ENCODE measurements at places on chromosomes 16 and 17. TPM values are rescaled to one million over a fixed set of nuclear protein-coding genes. Genes with fewer than 3 reads are reported as not detected.

- H3K4me1 ChIP-seq = peaks cover 80% of the 10 kb centered on the region
- peaks cover 67% of the 10 kb centered on the region for H3K36me3 ChIP-seq
- no peaks in the 10 kb centered on the region for H3K27me3 ChIP-seq
- peak; percentile 97 for DNase-seq
Measured at GRCh38 chr16:2035431-2036199, 8.9 kb downstream of the NHERF2 start.

The ZNF18 gene
- 8.4 TPM for total RNA-seq

DNA sequence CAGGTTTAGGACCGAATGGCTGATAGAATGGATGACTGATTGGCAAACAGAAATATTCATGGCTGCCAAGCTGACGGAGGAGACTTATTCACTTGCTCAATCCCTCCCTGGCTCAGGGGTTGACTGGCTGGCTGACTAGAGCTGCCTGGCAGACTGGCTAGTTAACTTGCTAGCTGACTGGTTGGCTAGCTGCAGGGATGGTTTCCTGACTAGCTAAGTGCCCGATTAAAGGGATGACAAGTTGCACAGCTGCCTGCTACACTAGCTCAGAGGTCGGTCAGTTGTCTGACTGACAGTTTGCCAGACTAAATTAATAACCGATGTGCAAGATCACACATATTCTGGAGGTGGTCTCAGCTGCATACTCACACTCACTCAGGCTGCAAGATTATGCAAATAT is 1208.4 kb upstream of the CDH8 start:
- no peaks in the 10 kb centered on the region for H3K4me1 ChIP-seq
- no peaks in the 10 kb centered on the region for H3K36me3 ChIP-seq
- H3K27me3 ChIP-seq = no peaks in the 10 kb centered on the region
- no peak overlapping the region for H3K27ac ChIP-seq

- H3K36me3 ChIP-seq = no peaks in the 10 kb centered on the region
- H3K27me3 ChIP-seq = no peaks in the 10 kb centered on the region
- H3K27ac ChIP-seq = peak overlapping the region; percentile 85
- H3K4me1 ChIP-seq = peaks cover 33% of the 10 kb centered on the region
- DNase-seq = peak; percentile 80
Measured at GRCh38 chr16:82699711-82700495, 73.1 kb downstream of the CDH13 start.

GRCh38 chr17:34249478-34249877 is 5.6 kb upstream of the CCL2 start:
- DNase-seq = no peak
- no peaks in the 10 kb centered on the region for H3K27me3 ChIP-seq
- no peaks in the 10 kb centered on the region for H3K36me3 ChIP-seq
- peak overlapping the region; percentile 53 for H3K27ac ChIP-seq
- H3K4me1 ChIP-seq = peaks cover 80% of the 10 kb centered on the region

GRCh38 chr17:39071573-39071972 is 79.9 kb downstream of the PLXDC1 start:
- no peak for DNase-seq
- H3K4me3 ChIP-seq = no peak overlapping the region
- H3K27me3 ChIP-seq = peaks cover 15% of the 10 kb centered on the region

GRCh38 chr16:53022374-53022773 is 30.3 kb downstream of the CHD9NB start:
- H3K27ac ChIP-seq = no peak overlapping the region
- peak; percentile 30 for DNase-seq
- H3K36me3 ChIP-seq = no peaks in the 10 kb centered on the region

The KRT20 gene
- total RNA-seq = not detected

DNA sequence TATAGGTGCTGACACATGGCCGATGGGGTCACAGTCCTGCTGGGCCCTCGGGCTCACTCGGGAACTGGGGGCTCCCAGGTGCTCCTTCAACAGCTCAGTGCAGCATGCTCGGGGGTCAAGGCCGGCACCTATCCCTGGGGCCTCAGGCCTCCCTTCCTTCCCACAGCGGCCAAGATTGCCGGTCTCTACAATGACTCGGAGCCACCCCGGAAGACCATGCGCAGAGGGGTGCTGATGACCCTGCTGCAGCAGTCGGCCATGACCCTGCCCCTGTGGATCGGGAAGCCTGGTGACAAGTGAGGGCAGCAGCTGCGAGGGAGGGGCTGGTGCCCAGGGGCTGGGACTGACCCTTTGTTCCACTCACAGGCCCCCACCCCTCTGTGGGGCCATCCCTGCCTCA is 6.9 kb downstream of the SULT1A2 start:
- DNase-seq = no peak
- H3K27ac ChIP-seq = no peak overlapping the region
- no peak overlapping the region for H3K4me3 ChIP-seq
- peaks cover 26% of the 10 kb centered on the region for H3K36me3 ChIP-seq
- H3K4me1 ChIP-seq = peaks cover 6% of the 10 kb centered on the region

DNA sequence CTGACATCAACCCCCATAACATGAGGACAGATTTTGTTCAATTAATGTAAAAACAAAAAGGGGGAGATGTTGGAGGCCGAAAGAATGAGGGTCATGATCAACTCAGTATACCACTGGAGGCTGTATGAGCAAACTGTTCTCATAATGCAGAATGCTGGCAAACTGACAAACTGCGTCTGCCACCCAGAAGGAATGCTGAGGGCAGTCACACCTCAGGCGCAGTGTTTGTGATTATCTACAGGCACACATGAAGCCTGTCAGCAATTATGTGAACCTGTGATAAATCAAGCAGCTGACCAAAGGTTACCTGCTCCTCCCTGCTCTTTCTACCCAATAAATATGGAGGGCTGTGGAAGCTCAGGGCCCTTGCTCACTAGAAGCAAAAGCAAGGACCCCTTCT is 27.3 kb downstream of the CD300LG start:
- 0 out of 2 replicates have a peak, but pooled peaks cover 8% of the 10 kb centered on the region for H3K27me3 ChIP-seq
- H3K36me3 ChIP-seq = no peaks in the 10 kb centered on the region
- H3K4me3 ChIP-seq = no peak overlapping the region
- H3K27ac ChIP-seq = no peak overlapping the region

DNA sequence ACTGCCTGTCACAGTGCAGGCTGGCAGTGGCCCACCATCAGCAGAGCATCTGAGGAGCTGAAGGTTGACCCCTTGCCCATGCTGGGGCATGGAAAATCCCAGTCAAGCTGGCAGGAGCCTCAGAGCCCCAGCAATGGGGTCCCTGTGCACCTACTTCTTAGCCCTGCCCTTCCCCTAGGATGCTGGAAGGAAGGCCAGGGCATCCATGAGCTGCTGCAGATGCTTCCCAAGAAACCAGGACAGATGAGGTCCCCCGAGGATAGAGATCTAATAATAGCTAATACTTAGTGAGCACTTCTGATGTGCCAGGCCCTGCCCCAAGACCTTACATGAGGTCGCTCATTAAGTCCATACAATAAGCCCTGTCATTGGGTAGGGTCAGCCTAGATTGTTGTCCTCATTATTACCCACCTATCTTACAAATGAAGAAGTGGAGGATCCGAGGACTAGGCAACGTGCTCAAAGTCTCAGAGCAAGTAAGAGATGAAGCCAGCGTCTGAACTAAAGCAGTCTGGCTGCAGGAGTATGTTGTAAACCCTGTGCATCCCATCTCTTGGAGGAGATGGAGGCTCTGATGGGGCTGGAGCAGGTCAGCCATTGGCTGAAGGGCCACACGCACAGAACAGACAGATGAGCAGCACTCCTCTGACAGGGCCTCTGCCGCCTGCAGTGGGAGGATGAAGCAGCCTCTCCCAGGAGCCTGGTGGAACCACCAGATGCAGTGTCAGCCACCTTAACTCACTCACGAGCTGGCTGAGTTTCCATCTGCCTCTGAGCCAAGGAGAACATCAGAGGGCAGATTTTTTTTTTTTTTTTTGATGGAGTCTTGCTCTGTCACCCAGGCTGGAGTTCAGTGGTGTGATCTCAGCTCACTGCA is 175.4 kb downstream of the WSCD1 start:
- no peaks in the 10 kb centered on the region for H3K36me3 ChIP-seq
- no peak overlapping the region for H3K4me3 ChIP-seq
- H3K27ac ChIP-seq = no peak overlapping the region
- no peak for DNase-seq

DNA sequence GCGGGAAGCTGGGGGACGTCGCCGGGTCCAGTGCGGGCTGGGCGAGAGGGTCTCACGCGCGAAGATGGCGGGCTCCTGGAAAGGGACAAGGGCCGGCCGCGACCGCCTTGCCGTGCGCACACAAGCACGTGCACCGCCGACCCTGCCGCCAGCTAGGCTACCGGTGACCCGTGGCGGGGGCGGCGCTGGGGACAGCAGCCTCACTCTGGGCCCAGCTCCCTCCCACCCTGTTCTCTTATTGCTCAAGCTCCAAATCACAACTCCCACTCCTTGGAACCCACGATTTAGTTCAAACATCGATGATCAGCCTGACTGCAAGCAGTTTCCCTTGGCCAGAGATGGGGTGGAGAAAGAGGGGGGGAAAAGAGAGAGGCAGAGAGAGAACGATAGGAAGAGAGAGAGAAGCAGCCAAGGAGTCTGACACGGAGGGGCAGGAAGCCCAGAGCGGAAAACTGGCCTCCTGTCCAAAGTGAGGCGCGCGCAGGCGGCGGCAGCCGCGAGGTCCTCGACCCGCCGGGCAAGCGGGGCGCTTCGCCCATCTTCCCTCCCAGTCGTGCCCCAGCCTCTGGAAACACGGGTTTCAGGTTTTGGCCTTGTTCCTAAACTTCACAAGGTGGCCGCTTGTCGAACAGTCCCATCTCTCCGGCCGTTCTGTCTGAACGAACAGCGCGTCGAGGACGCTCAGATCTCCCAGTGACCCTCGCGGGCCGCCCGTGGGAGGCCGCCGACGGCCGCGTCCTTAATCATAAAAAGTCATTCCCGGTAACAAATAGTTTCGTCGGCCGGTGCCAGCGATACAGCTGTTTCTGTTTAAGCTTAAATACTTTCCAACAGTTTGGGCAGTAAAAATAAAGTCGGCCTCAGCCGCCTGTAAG is 1.7 kb upstream of the CBX8 start:
- H3K4me3 ChIP-seq = peak overlapping the region; percentile 20
- no peak for DNase-seq

- no peak overlapping the region for H3K27ac ChIP-seq
- no peaks in the 10 kb centered on the region for H3K27me3 ChIP-seq
- no peaks in the 10 kb centered on the region for H3K36me3 ChIP-seq
Measured at GRCh38 chr16:61471737-61472136, 564.5 kb downstream of the CDH8 start.

The CDRT15L2 gene
- not detected for total RNA-seq

The EPX gene
- total RNA-seq = not detected

The TBC1D3C gene
- total RNA-seq = not detected

- H3K36me3 ChIP-seq = no peaks in the 10 kb centered on the region
- H3K4me1 ChIP-seq = no peaks in the 10 kb centered on the region
- peaks cover 22% of the 10 kb centered on the region for H3K27me3 ChIP-seq
- no peak overlapping the region for H3K4me3 ChIP-seq
- no peak overlapping the region for H3K27ac ChIP-seq
Measured at GRCh38 chr17:80089762-80090161, 11.6 kb upstream of the GAA start.

GRCh38 chr17:75341784-75342486 is 52.7 kb upstream of the SLC25A19 start:
- no peak for DNase-seq
- no peak overlapping the region for H3K4me3 ChIP-seq
- H3K27me3 ChIP-seq = no peaks in the 10 kb centered on the region
- H3K36me3 ChIP-seq = 0 out of 2 replicates have a peak, but pooled peaks cover 3% of the 10 kb centered on the region
- no peak overlapping the region for H3K27ac ChIP-seq

- DNase-seq = no peak
- no peak overlapping the region for H3K27ac ChIP-seq
- H3K4me3 ChIP-seq = no peak overlapping the region
- no peaks in the 10 kb centered on the region for H3K27me3 ChIP-seq
- H3K36me3 ChIP-seq = no peaks in the 10 kb centered on the region
Measured at GRCh38 chr16:81214745-81215166, 23.7 kb upstream of the BCO1 start.

GRCh38 chr16:9012848-9013507 is 49.3 kb upstream of the USP7 start:
- peaks cover 24% of the 10 kb centered on the region for H3K4me1 ChIP-seq
- no peaks in the 10 kb centered on the region for H3K27me3 ChIP-seq
- no peak overlapping the region for H3K27ac ChIP-seq

- peaks cover 19% of the 10 kb centered on the region for H3K4me1 ChIP-seq
- 0 out of 2 replicates have a peak, but pooled peaks cover 3% of the 10 kb centered on the region for H3K27me3 ChIP-seq
- H3K36me3 ChIP-seq = no peaks in the 10 kb centered on the region
Measured at GRCh38 chr17:1627982-1628855, at the start of gene SLC43A2. SLC43A2 (minus strand) TSS chr17:1628834; CDS start chr17:1627874, 960 bp downstream.

- no peaks in the 10 kb centered on the region for H3K27me3 ChIP-seq
- H3K36me3 ChIP-seq = no peaks in the 10 kb centered on the region
- H3K27ac ChIP-seq = no peak overlapping the region
- H3K4me1 ChIP-seq = no peaks in the 10 kb centered on the region
Measured at GRCh38 chr17:40437095-40437732, 6.0 kb upstream of the IGFBP4 start.

DNA sequence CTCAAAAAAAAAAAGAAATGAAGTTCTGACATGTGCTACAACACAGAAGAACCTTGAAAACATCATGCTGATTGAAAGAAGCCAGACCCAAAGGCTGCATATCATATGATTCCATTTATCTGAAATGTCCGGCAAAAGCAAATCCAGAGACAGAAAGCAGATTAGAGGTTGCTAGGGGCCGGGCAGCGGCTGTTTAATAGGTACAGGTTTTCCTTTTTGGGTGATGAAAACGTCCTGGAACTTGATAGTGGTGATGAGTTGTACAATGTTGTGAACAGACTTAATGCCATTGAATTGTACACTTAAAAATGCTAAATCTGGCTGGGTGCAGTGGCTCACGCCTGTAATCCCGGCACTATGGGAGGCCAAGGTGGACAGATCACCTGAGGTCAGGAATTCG is 166.5 kb downstream of the NTN1 start:
- H3K4me1 ChIP-seq = peaks cover 21% of the 10 kb centered on the region
- DNase-seq = no peak
- H3K27ac ChIP-seq = no peak overlapping the region
- no peaks in the 10 kb centered on the region for H3K27me3 ChIP-seq

DNA sequence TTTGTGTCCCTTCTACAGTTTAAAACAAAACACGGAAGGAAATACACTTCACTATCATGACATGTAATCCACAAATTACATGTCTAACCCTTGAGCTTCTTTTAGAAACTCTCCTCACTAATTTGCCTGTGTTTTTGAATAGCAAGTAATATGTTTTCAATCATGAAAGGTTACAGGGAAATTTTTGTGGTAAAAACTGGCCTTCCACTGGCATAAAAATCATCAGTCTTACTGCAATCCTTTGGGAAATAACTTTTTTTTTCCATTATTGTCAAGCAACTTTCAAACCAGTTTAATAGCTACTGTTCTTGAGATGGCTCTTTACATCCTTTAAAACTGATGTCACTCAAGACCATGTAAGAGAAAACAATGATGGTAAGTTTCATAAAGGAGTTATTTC is 27.0 kb downstream of the MYO1D start:
- no peak overlapping the region for H3K4me3 ChIP-seq
- no peak overlapping the region for H3K27ac ChIP-seq
- H3K27me3 ChIP-seq = no peaks in the 10 kb centered on the region
- H3K36me3 ChIP-seq = no peaks in the 10 kb centered on the region
- no peak for DNase-seq
- no peaks in the 10 kb centered on the region for H3K4me1 ChIP-seq

All from SJSA1 (cell line).